Right ventricle myocardium superior (tissue), 1 donor: ENCODE measurements at places on chromosomes 3 and 15. TPM values are rescaled to one million over a fixed set of nuclear protein-coding genes. Genes with fewer than 3 reads are reported as not detected.

DNA sequence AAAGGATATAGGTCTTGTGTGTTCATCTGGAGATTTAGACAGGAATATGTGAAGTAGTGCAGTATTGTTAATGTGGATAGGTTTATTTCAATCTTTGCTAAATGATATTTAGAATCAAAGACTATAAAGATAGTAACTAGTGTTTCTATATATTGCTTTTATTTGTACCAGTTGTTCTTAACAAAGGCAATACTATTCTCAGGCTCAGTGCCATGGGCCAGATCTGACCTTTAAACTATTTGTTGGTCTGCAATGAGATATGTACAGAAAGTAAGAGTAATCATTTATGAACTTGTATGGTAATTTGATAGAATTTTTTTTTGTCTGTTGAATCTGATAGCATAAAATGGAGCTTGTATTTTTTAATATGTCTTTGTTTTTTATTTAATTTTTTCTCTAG is 146.7 kb upstream of the AZI2 start:
- no peak for DNase-seq

DNA sequence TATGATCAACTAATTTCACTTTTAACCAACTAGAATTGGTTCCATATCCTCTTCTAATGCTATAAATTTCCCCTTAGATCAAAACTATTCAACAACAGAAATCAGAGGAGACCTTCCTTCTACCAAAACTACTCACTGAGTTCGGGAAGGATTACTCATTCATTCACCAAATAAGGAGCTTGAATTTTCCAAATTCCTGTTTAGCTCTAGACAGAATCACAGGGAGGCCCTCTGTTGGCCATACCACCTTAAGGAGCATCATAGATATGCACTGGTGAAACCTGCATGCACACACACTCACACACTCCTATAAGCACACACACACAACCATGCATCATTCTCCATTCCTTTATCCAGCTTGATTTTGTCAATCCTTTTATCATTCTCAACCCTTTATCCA is 49.0 kb downstream of the SUCLG2 start:
- DNase-seq, result no peak

DNA sequence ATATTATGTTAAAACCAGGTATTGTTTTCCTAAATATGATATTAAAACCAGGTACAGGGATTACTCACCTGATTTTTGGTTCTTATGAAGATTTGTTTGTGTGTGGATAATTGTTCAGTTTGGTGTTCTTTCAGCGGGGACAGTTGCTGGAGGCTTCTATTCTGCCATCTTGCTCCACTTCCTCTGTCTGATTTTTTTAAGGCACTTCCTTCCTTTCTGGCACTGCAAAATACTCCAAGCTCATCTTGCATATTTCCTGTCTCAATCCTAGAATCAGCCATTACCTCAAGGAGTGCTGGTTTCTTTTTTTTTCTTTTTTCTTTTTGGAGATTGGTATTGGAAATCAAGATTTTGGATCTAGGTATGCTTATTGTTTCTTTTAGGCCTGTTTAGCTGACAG is 229.9 kb downstream of the SV2B start:
- DNase-seq, result no peak

- DNase-seq, result no peak
These were observed 110.6 kb upstream of the TSPAN3 start for GRCh38 chr15:77181305-77182074.

DNA sequence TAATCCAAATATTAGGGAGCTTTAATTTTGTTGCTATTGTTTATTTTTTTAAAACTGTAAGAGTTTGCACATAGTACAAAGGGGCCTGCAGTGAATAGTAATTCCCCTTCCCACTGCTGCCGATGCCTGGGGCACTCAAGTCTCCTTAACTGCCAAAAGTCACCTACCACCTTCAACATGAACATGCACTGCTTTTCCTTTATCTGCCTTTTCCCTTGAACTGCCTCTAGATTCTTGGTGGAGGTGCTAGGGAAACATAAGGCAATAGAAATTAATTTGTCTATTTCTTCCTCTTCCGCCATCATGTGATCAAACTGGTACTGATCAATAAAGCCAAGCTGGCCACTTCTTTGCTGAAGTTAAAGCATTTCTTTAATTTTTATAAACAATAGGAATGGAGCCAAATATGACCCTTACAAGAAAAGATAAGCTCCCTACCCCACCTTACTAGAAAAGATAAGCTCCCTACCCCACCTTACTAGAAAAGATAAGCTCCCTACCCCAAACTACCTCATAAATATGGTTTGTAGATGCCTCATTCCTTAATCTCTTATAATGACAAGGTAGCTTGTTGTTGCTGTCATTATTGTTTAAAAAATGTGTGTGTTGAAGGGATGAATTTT is 17.4 kb upstream of the ACAP2 start:
- no peak for DNase-seq

CMSS1 gene
- 36.9 TPM for total RNA-seq
